ENCODE measurements at places on chromosomes 5 and 9.

- DNase-seq = no peak
Measured at GRCh38 chr5:148418511-148418910, 34.8 kb downstream of the FBXO38 start.

DNA sequence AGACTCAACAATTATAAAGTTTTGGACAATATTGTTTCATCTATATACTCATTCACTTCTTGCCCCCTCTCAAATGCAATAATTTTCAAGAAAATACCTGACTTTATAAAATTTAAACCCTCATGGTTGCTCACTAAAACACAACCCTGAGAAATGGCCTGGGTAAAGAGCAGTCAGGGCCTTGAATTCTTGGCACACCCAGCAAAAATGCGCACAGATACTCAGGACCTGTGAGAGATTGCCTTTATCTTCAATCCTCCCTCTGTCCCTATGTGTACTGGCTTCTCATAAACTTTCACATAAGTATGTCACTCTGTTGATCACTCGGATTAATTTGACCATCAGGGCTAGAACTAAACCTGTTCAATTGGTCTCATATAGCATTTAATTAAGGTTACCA is 12.8 kb upstream of the ACO1 start:
- DNase-seq = no peak

DNA sequence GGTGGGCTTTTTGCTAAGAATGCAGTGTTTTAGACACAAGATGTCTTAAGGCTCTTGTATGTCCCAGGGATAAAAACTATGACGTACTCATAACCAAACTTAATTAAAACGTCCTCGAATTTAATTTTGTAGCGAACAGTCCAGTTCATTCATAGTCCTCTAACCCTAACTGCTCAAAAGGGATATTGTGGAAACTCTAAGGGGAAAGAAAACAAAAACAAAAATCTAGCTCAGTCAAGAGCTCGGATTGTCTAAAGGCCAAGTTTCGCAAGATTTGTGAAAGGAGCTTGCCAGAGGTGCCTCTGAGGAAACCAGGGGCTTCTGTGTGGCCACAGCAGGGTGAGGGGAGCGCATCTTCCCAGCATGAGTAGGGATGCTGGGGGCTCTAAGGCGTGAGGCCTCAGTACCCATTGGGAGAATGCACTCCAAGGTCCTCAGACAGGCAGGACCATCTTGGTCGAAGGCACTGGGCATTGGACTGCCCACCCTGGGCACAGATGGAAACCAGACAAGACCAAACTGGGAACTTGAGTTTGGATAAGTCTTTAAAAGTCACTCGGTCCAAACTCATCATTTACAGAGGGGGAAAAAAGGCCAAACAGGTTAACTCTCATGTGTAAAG is 71.8 kb downstream of the PRRT1B start:
- DNase-seq = no peak

GRCh38 chr9:33289936-33290246 is 425 bp upstream of the NFX1 start:
- DNase-seq = no peak

DNA sequence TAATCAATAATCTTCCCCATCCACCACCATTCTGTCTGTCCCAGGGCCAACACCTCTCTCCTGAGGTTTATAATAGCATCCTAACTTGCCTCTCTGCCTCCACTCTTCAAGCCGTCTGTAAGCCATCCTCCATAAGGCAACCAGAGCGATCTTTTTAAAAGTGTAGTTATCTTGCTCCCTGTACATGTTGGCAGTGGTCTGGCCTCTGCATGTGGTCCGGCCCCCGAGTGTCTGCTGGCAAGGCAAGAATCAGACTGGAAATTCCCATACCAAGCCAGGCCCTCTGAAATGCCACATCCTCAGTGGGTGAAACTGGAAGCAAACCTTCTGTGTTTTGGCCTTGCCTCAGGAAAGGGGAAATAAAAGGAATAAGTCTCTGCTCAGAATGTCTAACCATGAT is 17.0 kb downstream of the TTLL11 start:
- DNase-seq = no peak

- DNase-seq = no peak
Measured at GRCh38 chr5:144566747-144567420, 396.2 kb downstream of the KCTD16 start.

DNA sequence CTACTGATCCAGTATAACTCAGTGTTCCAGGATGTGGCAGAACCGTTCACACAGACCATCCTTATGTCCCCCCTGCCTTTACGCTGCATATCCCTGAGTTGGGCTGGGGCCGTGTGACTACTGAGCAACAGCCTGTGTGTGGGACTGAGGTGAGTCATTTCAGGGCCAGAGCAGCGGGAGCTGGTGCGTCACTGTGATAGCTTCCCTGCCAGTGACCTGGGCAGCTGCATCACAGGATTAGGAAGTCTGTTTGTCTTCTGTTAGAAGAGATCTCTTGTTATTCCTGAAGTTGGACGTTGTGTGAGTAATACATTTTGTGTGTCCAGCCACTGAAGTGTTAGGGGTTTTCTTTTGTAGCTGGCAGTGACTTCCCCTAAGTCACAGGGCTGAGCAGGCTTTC is 35.6 kb downstream of the TPPP start:
- DNase-seq = no peak

DNA sequence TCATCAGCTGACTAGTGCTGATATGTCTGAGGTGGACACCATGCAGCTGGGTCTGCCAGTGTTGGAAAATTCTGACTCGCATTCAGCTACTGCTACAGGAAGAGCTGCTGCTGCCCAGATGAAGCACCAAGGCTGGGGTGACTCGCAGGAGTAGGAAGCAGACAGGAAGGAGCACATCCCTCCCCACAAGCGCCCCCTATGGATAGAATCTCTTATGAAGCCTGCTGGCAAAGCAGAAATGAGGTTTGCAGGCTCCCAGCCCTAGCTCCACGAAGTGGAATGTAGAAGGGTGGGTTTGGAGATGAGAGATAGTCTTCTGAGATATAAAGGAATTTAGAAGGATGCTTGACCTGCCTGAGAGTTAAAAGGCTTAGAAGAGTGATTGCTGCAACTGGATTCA is 443.0 kb downstream of the ACTL7B start:
- DNase-seq = peak; percentile 15

DNA sequence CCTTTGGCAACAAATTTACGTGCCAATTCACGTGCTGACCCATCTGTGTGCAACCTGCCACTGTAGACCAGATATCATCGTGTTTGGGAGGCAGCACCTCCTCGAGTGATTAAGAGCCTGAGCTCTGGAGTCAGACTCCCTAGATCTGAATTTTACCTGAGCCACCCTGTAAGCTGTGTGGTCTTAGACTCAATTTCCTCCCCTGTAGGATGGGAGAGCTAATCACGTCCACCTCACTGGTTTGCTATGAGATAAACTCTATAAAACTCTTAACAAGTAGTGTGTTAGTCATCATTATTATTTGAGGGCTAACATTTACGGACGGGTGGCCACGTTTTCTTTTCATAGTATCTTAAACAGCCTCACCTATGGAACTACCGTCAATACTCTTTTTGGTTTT is 220.0 kb upstream of the ADAMTSL1 start:
- no peak for DNase-seq

DNA sequence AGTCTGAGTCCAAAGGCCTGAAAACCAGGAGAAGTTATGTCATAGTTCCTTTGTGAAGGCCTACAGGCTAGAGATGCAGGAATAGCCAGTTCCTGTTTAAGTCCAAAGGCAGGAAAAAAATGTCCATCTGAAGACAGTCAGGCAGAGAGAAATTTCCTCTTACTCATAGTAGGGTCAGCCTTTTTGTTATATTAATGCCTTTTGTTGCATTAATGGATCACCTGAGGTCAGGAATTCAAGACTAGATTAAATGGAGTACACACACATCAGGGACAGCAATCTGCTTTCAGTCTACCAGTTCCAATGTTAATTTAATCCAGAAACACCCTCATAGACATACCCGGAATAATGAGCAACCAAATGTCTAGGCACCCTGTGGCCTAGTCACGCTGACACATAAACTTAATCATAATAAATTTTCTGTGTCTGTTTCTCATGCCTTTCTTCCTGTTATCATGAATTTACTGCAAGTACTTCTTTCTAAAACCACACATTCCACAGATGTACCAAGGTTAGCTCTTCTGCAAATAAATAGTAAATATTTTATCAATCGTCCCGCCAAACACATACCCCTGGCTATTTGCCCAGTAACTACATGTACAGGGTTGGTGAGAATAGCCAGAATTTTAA is 703.9 kb downstream of the EFNA5 start:
- DNase-seq = no peak

- DNase-seq = no peak
Measured at GRCh38 chr9:19030899-19031298, 2.1 kb downstream of the SAXO1 start.

- DNase-seq = no peak
Measured at GRCh38 chr9:103837940-103838339, 256.2 kb upstream of the SMC2 start.

DNA sequence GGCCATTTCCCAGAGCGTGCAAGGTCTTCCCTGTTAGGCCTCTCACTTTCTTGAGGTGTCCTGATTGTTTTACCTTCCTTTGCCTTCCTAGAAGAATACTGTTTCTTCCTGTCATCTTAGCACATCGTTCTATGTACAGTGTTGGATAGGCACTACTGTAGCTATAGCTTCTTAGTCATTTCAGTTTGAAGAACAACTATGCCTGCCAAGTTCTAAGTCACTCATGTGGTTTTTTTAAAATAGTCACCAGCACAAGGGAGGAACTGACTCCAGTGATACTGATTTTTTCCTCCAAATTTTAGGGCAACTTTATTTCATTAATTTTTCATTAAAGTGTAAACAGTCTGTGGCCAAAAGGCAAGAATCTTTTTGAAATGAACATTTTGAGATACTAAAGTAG is 122.4 kb upstream of the NR5A1 start:
- DNase-seq = no peak

GRCh38 chr9:134590240-134591081 is 51.1 kb upstream of the COL5A1 start:
- no peak for DNase-seq

GRCh38 chr5:179382486-179382885 is 37.2 kb upstream of the ADAMTS2 start:
- no peak for DNase-seq

GRCh38 chr9:100160021-100160420 is 61.0 kb downstream of the INVS start:
- peak; percentile 18 for DNase-seq

DNA sequence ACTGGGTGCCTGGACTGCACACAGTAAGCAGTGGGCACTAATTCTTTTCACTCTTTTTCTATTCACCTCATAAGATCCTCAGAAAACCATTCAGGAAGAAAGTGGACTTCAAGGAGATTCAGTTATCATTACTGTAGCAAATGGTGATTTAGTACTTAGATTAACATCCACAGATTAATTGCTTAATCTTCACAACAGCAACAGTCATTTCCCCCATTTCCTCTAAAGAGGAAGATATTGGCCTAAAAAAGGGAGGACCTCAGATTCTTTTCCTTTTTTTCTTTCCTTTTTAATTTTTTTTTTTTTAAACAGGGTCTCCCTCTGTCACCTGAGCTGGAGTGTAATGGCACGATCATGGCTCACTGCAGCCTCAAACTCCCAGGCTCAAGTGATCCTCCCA is 64.4 kb downstream of the AUH start:
- no peak for DNase-seq

DNA sequence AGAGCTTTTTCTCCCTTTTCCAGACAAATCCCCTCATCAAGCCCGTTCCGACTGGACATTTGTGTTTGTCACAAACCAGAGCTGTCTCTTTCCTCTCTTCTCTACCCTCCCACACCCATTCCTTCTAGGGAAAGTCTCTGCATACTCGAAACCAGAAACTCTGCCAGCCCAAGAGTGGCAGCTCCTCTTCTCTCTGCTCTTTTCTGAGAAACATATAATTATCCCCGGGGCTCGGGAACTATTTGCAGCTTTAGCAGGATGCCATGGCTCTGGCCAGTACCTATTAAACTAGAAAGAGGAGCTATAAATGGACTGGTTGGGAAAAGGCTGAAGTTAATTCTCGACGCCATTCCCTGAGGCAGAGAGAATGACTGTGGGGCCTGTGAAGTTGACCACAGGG is 82.6 kb downstream of the SH3PXD2B start:
- no peak for DNase-seq

DNA sequence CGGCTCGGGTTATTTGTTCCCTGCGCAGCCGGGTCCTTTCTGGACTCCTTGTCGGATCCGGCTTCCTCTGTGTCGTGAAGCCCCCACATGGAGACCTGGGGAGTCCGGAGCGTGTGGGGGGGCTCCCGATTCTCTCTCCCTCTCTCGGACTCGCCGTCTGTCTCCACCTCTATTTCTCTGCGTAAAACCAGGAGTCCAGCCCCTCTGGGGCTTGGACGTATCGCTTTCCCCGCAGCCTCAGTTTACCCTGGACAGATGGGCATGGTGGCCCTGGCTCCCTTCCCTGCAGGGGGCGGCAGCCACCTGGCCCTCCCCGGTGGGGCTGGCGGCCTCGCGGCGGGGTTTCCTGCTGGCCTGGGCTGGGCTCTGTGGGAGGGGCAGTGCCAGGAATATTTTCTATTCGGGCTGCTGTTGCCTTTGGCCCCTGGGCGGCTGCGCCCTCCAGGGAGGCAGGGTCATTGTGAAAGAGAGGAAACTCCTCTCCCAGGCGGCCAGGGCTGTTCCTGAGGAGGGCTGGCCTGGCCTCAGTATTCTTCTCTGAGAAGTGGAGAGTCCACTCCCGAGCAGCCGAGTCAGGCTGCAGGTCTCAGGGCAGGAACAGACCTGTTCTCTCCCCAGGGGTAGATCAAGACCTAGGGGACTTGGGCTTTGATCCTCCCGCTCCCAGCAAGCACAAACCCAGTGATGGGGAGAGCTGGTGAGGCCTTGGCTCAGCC is 665 bp downstream of the ASS1 start:
- DNase-seq = no peak

All from GM12865 (cell line).